ENCODE measurements at places on chromosomes 5 and 9.

DNA sequence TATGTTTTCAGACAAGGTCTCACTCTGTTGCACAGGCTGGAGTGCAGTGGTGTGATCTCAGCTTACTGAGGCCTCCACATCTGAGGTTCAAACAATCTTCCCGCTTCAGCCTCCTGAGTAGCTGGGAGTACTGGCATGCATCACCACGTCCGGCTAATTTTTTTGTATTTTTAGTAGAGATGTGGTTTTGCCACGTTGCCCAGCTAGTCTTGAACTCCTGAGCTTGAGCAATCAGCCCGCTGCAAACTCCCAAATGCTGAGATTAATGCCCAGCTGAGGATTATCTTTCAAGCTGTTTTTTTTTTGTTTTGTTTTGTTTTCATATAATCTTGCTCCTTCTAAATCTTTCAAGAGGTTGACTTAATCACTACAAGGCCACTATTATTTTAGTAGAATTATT lies 47.3 kb upstream of the SLC28A3 start:
- DNase-seq: no peak

DNA sequence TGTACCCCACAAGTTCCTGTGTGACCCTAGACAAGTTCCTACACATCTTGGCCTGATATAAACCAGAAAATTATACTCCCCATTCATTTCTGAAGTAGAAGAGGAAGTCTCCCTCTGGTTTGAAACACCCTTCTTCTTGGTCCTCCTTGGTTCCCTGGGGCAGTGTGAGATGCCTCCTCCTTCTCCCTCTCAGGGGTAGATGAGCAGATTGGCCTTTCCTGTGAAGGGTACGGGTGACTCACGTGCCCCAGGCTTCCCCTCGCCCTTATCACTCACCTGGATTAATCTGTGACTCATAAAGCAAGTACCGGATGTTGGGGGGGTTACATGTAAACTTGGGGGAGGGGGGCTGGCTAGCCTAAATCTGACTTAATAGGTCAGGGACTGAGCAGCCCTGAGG lies 11.1 kb upstream of the AQP3 start:
- no peak for DNase-seq

DNA sequence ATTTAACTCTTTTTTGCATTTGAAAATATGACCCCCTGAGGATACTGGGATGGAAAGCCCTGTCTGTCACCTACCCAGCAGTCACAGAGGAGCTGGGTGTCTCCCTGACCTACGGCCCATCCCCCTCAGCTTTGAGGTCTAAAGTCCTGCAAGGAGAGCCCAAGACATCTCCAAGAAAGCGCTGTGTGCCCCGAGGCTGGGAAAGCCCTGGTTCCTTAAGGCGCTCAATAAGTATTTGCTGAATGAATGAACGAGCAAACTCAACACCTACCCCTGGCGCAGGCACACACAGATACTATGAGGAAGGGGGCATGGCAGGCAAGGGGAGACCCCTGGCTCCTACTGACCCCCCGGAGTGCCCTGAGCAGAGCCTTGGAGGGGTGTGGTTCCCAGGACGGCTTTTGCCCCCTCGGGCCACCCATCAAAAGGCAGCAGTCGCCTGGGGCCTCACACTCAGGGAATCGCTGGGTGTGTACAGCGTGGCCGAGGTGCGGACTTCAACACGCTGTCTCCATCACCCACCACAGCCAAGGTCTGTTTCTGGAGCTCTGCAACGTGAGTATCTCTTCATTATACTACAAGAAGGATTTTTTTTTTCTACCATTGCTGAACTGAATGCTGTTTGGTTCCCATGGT lies 211.6 kb downstream of the ERCC6L2 start:
- no peak for DNase-seq

GRCh38 chr5:77168879-77169244 lies 41.6 kb upstream of the PDE8B start:
- no peak for DNase-seq

GRCh38 chr5:80623999-80624398 lies 30.5 kb upstream of the MSH3 start:
- no peak for DNase-seq

- DNase-seq: no peak
These were observed 4.4 kb downstream of the TTC16 start for GRCh38 chr9:127720031-127720864.

DNA sequence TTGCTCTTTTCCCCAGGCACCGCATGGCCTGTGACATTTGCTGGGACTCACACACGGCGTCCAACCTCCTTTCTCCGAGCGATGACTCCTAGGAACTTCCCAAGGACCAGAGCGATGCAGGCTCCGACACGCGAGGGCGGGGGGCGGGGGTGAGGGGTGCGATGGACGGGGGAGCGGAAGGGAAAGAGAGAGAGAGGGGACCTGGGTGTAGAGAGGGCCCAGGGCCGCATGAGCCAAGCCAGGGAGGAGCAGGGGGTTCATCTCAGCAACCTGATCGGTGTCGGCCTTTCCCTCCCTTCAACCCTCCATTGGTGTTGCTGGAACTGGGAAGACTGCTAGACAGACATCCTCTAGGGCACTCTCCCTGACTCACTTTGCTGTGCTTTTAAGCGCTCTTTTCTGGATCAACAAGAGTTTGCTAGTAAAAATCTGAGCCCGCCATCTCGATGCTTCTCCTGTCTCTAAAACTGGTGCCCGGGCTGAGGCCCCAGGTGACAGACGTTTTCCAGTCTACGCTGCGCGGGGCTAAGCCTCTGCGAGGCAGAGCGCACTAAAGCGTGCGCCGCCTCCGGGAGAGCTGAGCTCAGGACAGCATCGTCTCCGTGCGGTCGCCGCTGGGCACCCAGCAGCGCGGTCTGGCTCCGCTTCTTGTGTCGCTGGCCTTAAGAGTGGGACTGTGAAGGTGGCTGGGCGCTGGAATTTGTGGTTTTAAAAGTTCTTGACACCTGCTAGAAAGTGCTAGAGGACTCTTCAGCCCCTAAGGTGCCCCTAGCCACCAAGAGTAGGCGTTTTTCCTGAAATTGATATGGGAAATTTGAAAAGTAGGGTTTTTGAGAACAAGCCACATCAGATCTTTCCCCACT lies 1.0 kb upstream of the TSLP start:
- DNase-seq: no peak

- DNase-seq: no peak
These were observed 569.8 kb upstream of the RIOK2 start for GRCh38 chr5:97752871-97753270.

- no peak for DNase-seq
These were observed 41.1 kb upstream of the ERCC6L2 start for GRCh38 chr9:95834281-95834907.

GRCh38 chr9:14482856-14483255 lies 168.9 kb upstream of the NFIB start:
- no peak for DNase-seq

GRCh38 chr9:116417464-116417863 lies 263.9 kb downstream of the PAPPA start:
- no peak for DNase-seq

DNA sequence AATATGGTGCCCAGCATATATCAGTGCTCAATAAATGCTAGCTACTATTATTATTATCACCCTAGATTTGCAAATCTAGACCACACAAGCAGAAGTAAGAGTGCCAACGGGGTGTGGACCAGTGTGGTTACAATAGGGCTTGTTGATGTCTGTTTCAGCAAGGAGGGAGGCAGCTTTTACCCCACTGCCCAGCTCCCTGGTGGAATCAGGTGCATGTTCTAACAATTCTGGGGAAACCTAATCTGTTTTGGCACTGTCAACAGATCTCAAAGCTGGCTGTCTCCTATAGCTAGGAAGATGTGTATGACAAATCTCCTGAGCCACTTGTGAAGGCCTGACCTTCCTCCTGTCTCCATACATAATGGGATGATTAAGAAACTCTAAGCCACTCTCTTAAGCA lies 5.7 kb downstream of the TGFBI start:
- no peak for DNase-seq

DNA sequence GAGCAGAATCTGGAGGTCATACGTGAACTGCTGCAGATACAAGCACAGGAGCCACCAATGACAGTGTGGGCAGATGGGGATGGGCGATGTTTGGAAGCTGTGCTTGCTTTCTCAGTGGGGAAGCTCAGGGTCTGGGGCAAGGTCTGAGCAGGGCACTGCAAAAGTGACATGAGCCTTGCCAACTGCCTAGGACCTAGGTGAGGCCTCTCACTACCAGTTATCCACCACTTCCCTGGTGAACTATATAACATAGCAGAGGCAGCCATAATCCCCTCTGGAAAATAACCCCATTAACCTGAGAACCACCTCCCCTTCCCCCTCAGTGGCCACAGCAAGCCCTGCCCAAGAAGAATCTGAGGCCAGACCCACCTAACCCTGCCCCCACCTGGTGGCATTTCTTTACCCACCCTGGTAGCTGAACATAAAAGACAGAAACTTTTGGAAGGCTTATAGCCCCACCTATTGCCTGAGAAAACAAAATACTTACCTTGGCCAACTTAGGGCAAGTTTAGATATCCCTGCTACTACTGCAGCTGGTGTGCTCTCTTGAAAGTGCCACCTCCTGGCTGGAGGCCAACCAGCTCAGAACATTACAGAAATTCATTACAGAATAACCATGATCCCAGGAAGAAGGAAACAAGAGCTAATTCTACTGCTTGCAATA lies 18.8 kb upstream of the SPEF2 start:
- no peak for DNase-seq

DNA sequence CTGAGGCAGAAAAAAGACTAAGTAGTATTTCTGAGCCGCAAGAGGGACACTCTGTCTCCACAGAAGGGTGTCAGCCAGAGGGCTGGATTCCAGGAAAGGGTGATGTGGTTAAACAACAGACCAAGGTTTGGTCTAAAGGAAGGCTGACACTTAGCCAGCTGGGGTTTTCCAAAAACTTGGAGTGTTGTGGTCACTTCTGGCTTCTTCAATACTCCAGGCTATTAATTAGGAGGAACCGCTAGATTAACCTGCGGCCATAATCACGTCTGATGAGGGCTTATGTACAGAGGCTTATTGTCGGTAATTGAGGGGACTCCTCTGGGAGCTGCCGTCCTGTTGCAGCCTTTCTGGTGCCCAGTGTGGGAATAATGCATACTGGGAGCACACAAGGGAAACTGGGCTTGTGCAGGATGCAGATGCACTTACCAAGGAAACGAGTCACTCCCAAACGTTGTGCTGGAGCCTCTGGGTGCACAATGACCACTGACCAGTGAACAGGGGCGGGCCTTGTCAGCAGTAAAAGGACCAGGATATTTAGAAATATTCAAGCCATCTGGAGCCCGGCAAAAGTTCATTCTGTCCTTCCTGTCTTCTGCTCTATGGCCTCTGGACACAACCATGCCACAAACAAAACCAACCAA lies 70.2 kb upstream of the TUT7 start:
- no peak for DNase-seq

DNA sequence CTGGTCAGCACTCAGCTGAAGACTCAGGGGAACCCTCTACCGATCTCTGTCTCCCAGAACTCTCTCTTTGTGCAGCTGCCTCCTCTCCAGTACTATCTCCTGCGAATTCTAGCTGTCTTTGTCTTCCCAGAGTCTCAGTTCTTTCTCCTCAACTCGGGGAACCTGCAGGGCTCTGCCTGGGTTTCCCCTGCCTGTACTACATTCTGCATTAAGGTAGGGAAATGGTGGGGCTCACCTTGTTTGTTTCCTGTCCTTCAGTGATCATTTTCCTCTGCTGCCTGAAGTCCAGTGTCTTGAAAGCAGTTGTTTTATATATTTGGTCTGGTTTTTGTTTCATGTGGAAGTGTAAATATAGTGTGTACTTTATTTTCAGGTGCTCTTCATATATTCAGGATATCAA lies 43.1 kb upstream of the IGFBPL1 start:
- DNase-seq: no peak

DNA sequence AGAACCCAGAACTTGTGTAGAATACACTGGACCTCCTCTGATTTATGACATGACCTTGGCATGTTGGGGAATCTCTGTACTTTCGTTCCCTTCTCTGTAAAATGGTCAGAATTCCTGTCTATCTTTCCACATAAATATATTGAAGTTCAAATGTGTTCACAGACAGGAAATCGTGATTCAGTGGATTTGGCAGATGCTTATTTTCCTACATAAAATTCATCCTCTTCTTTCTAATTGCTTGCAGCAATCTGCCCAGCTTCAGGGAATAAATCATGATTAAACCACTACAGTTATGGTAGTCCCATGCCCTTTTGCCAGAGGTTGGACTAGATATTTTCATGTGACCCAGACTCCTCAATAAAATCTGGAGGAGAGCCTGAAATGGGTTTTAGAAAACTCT lies 52.1 kb upstream of the ARL15 start:
- DNase-seq: no peak
